ENCODE measurements at places on chromosomes 3 and 15.

DNA sequence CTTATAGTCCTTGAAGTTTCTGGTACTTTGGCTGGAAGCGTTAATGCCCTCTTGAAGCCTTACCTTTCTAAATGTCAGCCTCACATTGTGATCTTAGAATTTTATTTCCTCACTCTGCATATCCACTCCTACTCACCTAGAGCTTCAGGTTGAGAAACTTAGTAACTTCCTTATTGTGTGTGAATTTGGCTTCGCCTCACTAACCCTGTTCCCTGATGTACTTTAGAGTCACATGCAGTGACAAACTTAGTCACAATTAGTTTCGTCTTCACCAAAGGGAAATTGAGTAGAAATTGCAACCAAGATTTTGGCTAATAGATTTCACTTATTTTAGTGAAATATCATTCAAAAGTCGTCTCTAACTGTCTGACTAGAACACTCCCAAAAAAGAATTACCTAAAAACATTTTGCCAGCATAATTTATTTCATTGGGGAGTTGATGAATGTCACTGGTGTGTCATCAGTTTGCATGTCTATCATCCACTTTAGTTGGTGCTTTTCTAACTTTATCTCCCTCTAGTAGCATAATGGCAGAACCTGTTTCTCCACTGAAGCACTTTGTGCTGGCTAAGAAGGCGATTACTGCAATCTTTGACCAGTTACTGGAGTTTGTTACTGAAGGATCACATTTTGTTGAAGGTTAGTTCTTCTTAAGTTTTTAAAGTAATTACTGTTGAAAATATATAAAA lies 960 bp downstream of the MFN1 start:
- no peak for DNase-seq

DNA sequence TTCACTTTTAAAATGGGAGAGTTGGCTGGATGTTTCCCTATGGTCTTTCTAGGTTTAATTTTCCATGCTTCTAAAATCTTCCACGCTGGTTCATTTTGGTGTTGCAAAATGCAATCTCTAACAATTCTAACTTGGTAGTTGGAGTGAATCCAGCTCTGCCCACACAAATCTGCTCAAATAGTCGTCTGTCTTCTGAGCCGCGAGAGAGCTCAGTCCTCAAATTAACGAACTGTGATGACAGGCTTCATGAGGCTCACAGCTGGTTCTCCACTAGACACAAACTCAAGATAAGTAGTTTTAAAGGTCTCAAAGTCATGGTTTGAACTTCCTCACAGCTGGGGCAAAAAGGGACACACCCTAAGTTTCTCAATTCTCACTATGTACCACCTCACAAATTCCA lies 178.6 kb upstream of the LYSMD4 start:
- no peak for DNase-seq

GRCh38 chr3:78659386-78659987 lies 1108.3 kb downstream of the ROBO1 start:
- DNase-seq: no peak

- DNase-seq: no peak
Observed at GRCh38 chr3:142356818-142357217, 91.0 kb downstream of the XRN1 start.

DNA sequence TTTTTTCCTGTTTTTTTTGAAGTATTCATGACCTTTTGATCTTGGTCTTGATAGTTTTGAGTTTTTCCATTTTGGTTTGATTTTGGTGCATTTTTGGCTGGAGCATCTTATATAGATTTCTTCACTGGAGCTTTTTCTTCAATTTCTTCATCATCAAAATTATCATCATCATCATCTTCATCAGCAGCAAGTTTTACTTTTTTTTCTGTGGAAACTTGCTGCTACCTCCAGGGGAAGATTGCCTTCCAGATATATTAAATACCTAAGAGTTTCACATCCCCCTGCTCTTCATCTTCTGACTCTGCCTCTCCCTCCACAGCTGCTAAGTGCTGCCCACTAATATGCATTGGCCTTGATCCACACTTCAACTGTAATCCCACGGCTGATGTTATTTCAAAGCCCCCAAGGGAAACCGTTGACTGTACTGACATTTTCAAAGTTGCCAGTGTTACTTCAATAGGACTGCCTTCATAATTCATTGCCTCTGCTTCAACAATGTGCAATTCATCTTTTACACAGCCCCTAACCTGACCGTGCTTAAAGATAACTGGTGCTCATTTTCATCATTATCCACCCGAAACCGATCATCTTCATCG lies 151.7 kb downstream of the NR1D2 start:
- no peak for DNase-seq

GRCh38 chr3:40847551-40847992 lies 322.8 kb downstream of the ZNF621 start:
- DNase-seq: no peak

DNA sequence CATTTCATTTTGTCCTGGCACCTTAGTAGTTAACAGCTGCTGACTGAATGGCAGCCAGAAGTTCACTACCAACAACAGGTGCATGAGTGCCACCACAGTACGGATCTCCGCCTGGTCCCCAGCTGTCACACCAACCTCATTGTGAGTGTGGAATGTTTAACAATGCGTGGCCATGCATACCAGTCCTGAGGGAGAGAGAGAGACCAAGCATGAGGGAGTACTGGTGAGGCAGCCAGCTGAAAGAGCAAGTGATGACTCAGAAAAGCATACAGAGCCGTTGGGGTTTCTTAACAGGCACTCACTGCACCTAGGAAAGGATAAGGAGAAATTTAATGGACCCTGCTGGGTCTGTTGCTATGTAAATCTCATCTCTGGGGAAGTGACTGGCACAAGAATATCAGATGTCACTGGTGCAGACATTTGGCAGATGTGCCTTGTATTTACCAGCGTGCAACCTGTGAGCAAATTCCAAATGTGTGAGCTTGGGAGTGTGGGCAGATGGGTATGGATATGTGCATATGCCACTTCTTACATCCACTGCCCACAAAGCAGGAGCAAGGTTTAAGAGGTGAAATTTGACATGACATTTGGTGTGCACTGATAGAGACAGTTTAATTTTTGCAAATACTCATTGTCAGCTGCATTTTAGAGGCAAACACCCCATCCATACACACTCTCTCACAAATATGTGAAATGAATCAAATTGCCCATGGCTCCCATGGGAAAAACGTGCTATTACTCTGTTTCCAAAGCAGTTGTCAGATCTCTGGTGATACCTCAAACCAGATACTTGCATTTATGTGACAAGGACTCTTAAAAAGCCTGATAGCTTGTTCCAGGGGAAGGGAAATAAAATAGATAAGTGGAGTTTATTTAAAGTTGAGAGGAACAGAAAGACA lies 245.2 kb upstream of the ARPP21 start:
- DNase-seq: no peak

DNA sequence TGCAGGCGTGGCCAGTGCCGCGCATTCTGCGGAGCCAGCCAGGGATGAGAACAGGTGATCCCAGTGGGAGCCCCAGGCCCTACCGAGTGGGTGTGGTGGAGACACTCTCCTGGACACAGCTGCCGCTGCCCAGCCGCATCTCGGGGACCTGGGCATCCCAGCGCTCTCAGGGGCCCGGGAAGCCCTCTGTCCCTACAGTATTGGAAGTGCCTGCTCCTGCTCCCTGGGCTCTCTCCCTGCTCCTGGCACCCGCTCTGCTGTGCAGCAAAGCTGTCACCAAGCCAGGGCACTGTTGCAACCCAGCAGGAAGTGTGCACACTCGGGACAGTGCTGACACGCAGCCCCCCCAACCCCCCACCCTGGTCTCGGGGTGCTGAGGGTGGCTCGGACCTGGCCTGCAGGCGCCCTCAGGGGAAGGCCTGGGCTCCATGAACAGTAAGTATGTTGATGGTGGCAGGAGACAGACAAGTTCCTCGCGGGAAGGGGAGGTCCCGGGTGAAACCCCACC lies 1177.4 kb upstream of the GBE1 start:
- no peak for DNase-seq

DNA sequence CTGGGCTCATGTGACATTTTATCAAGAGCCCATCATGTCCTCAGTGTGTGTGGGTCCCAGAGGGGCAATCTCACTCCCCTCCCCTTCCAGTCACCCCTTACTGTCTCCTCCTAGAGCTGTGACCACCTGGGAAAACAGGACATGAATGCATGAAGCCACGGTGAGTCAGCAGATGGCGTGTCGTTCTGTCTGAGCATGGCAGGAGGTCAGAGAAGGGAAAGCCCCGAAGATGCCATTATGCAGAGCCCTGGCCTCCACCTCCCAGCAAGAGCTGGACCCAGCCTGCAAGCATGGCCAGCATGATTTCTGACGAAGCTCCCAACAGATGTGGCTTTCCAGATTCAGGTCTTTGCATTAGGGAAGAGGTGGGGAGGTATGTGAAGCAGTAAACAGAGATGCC lies 118.5 kb downstream of the TLE3 start:
- no peak for DNase-seq

DNA sequence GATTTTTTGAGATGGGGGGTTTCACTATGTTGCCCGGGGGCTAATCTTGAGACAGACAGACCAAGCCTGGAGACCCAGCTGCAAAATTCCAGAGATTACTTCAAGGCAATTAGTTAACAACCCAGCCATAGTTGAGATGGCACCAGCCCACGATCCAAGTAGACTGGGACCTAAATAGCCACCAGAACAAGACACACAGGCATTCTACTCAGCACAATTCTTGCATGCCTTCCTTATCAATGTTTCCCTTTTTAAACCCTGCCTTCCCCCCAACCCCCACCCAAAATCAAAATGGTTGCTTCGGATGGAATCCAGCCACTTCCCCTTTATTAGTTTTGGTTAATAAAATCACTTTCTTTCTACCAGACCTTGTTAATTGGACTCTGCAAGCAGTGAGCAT lies 28.6 kb downstream of the FAM240A start:
- no peak for DNase-seq

DNA sequence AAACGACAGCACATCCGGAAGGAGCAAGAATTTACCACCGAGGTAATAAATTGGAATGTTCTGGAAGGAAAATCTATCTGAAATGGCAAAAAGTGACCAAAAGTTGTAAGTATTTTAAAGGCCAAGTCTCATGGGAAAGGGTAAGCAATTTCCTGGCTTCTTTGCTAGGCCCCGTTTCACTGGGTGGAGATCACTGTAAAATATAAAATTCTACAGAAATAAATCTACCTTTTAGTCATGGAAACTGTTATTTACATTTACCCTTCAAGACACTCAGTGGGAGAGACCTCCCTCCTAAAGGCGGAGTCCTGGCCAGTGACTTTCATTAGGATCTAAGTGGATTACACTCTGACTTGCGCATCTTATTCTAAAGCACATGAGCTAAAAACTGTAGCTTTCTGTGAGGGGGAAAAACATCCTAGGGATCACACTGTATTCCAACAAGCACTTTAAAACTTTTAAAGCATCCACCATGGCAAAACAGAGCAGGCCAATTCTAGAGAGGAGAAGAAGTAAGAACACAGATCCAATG lies 28.8 kb downstream of the LYZL4 start:
- DNase-seq: no peak

- DNase-seq: no peak
Observed at GRCh38 chr3:72227486-72228070, 442.6 kb upstream of the PROK2 start.

DNA sequence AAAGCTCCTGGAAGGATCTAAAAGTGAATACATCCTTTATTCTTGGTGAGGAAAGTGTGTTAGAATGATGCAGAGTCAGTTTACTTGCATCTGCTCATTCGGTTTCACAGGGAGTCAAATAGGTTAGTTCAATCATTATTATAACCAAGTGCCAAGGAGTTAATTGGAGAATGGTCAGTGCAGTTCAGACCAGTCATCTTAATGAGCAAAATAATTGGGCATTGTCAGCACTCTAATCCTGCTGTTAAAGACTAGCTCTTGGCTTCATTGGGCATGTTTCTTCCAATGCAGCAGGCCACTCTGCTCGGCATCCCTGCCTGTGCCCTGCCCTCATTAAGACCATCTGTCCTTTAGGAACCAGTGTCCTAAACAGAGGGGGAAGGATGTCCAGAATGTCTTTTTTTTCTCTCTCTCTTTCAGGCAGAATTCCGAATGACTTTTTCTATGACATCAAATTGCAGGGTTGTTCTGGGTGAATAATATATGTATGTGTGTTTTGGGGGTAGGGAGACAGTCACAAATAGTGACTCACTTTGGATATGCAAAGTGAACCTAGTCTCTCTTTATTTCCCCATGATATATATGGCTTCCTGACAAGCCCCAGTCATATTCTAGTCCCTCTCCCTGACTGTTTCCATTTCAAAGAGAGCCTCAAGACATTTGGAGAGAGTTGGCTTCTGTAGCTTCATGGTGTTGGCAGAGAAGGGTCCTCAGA lies 205.4 kb upstream of the TRIM42 start:
- DNase-seq: no peak

DNA sequence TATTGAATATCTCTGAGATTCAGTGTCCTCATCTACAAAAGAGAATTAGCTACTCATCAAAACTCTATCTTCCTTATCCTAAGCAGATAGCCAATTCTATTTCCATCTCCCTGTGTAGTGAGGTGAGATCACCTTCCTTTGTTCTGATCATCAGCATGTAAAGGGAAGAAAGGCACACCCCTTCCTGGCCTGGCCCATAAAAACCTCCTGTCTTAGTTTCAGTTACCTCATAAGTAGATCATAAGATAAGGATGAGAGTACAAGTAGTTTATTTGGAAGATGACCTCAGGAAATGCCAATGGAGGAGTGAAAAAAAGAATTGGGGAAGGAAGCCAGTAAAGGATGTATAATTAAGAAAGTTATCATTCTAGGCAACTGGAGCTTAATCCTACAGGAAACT lies 114.5 kb upstream of the GADL1 start:
- no peak for DNase-seq

DNA sequence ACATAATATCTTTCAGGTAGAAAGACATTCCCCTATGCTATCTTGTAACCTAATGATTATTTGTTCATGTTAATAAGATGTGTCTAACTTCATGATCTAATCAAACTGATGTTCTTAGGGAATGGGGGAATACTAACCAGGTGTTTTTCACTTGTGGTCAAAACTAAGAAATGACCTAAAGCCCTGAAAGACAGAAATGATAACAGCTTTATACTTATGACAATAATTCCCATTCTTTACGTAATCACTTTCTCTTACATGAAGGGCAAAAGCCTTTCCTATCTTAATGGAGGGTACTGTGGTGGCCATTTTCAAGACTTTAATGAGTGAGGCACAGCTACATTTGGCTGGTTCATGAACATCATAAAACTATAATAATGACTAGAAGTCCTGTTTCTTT lies 33.9 kb upstream of the MEIS2 start:
- no peak for DNase-seq

GRCh38 chr3:99508191-99508590 lies 130.2 kb upstream of the COL8A1 start:
- no peak for DNase-seq

- no peak for DNase-seq
Observed at GRCh38 chr15:62545467-62546227, 380.6 kb upstream of the C2CD4B start.

DNA sequence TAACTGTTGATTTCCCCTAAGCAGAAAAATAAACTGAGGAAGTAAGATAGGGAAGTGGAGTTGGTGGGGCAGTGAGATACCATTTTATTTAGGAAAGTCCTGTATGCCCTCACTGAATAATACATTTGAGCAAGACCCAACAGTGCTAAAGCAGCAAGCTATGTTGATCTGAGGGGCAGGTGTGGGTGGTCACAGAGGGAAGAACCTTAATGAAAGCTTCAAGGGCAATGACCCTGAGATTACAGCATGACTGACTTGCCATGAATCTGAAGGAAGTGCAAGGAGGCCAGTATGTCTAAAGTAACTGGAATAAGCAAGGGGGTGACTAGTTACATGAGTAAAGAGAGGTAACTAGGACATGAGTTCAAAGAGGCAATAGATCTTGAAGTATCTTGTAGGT lies 159.5 kb downstream of the CD47 start:
- DNase-seq: no peak

Measured in activated CD8-positive, alpha-beta memory T cell treated with anti-CD3 and anti-CD28 coated beads for 1 hour (primary cell).